ENCODE measurements at places on chromosomes 13 and 19. TPM values are rescaled to one million over a fixed set of nuclear protein-coding genes. Genes with fewer than 3 reads are reported as not detected.

GRCh38 chr13:43473437-43473836, 313.3 kb downstream of the ENOX1 start:
- H3K27ac ChIP-seq = no peak overlapping the region
- DNase-seq = peak; percentile 57
- H3K36me3 ChIP-seq = no peaks in the 10 kb centered on the region

GRCh38 chr19:33366127-33366526, 7.4 kb upstream of the CEBPG start:
- no peak for DNase-seq
- no peaks in the 10 kb centered on the region for H3K36me3 ChIP-seq
- H3K4me3 ChIP-seq = no peak overlapping the region
- H3K27ac ChIP-seq = no peak overlapping the region
- no peaks in the 10 kb centered on the region for H3K4me1 ChIP-seq
- peaks cover 13% of the 10 kb centered on the region for H3K27me3 ChIP-seq

The CYP2A6 gene
- polyA plus RNA-seq = not detected

DNA sequence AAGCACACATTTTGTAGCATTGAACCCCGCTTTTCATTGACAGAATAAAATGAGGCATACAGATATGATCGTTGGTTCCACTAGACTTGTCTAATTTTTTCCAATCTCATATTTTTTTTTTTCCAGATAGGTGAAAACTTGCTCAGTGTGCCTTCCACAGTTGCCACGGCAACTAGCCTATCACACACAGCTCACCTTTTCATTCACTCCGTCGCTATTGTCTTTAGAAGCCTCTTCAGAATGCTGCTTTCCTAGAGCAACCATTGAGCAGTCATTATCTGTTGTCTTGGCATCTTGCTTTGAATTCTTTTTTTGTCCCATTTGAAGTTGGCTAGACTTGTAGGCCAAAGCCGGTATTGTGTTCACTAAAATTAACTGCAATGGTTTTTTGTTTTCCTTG, 37.7 kb upstream of the ESD start:
- H3K4me1 ChIP-seq = no peaks in the 10 kb centered on the region
- H3K27me3 ChIP-seq = no peaks in the 10 kb centered on the region
- H3K36me3 ChIP-seq = no peaks in the 10 kb centered on the region
- no peak overlapping the region for H3K4me3 ChIP-seq
- DNase-seq = no peak

- H3K4me1 ChIP-seq = peaks cover 2% of the 10 kb centered on the region
- no peak overlapping the region for H3K4me3 ChIP-seq
- no peak for DNase-seq
- no peaks in the 10 kb centered on the region for H3K27me3 ChIP-seq
- no peak overlapping the region for H3K27ac ChIP-seq
- H3K36me3 ChIP-seq = peaks cover 22% of the 10 kb centered on the region
Observed at GRCh38 chr13:73879346-73880015, 254.7 kb downstream of the KLF12 start.

The TEX101 gene
- 0.07 TPM for polyA plus RNA-seq

GRCh38 chr19:16652854-16653253, 7.1 kb downstream of the SMIM7 start:
- no peaks in the 10 kb centered on the region for H3K4me1 ChIP-seq
- H3K36me3 ChIP-seq = peaks cover 50% of the 10 kb centered on the region
- no peak for DNase-seq
- H3K27ac ChIP-seq = no peak overlapping the region
- no peak overlapping the region for H3K4me3 ChIP-seq

The SYCN gene
- polyA plus RNA-seq = not detected

- H3K27ac ChIP-seq = peak overlapping the region; percentile 95
- H3K27me3 ChIP-seq = no peaks in the 10 kb centered on the region
- peaks cover 30% of the 10 kb centered on the region for H3K4me1 ChIP-seq
Observed at GRCh38 chr13:44305917-44306370, 67.7 kb upstream of the SERP2 start.

DNA sequence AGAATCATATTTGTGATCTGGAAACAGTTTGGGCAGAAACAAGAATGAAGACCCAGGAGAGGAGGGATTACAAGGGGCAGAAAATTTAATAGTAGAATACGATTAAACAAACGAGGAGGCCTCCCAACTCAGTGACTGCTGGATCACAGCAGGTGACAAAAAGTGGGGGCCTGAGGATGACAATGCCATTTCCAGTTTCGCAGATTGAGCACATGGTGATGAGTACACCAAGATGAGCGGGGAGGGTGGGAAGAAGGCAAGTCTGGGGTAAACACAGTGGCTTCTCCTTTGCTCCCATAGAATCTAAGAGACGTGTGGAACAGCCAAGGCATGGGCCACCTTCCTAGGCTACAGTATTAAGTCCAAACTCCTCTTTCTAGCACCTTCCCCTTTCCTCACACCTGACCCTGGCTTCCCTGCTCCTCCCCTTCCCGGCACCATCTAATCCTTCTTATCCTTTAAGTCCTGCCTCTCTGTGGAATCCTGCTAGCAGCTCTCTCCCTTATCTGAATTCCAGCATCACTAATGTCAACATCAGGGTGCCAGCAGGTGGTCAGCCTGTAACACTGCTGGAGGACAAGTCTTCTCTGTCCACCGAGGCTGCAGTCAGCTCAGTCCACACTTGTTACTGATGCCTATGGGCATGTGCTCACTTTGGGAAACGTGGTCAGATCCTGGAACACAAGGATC, 13.5 kb downstream of the ATP7B start:
- H3K4me1 ChIP-seq = no peaks in the 10 kb centered on the region
- H3K36me3 ChIP-seq = no peaks in the 10 kb centered on the region
- no peak for DNase-seq

The DPRX gene
- not detected for polyA plus RNA-seq

DNA sequence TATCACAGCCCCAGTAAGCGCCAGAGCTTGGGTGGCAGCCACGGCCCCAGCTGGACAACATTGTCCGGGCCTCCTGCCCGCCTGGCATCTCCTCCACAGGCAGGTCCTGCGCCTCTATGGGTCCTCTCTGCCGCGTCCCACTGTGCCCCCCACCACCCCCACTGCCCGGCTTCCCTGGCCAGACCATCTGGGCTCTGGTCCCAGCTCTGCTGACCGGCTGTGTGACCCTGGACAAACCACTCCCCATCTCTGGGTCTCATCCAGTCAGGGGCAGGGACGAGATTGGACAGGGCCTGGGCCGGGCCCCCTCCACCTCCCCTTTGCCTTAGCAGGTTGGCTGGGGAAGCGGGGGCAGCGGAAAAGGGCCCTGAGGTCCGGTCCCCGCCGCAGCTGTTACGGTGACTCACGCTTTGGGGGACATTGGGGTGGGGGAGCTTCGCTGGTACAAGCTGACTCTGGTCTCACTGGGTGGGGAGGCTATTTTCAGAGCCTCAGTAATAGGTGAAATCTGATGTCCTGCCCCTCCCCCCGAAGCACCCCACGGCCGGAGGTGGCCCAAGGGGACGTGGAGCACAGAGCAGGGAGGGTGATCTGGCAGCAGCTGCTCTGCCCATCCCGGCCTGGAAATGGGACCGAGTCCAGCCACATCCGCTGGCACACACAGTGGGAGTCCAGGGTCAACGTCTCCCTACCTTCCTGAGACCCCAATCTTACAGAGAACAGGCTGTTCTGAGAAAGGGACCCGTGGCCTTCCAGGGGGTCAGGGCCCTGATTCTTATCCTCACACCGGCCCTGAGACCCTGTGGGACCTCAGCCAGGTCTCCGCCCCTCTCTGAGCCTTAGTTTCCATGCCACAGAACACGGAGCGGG, 9.1 kb downstream of the NFIC start:
- peak; percentile 90 for DNase-seq
- no peaks in the 10 kb centered on the region for H3K27me3 ChIP-seq
- no peak overlapping the region for H3K4me3 ChIP-seq
- H3K36me3 ChIP-seq = no peaks in the 10 kb centered on the region

- no peak overlapping the region for H3K4me3 ChIP-seq
- H3K27ac ChIP-seq = no peak overlapping the region
- no peak for DNase-seq
- H3K4me1 ChIP-seq = no peaks in the 10 kb centered on the region
- H3K27me3 ChIP-seq = peaks cover 23% of the 10 kb centered on the region
Observed at GRCh38 chr19:35177377-35178274, 23.1 kb downstream of the FXYD5 start.

The NDUFB7 gene
- polyA plus RNA-seq = 465 TPM

- no peaks in the 10 kb centered on the region for H3K27me3 ChIP-seq
- no peaks in the 10 kb centered on the region for H3K4me1 ChIP-seq
- H3K36me3 ChIP-seq = no peaks in the 10 kb centered on the region
Observed at GRCh38 chr19:49744946-49745381, 18.1 kb downstream of the TSKS start.

The IGSF23 gene
- polyA plus RNA-seq = 0.10 TPM

DNA sequence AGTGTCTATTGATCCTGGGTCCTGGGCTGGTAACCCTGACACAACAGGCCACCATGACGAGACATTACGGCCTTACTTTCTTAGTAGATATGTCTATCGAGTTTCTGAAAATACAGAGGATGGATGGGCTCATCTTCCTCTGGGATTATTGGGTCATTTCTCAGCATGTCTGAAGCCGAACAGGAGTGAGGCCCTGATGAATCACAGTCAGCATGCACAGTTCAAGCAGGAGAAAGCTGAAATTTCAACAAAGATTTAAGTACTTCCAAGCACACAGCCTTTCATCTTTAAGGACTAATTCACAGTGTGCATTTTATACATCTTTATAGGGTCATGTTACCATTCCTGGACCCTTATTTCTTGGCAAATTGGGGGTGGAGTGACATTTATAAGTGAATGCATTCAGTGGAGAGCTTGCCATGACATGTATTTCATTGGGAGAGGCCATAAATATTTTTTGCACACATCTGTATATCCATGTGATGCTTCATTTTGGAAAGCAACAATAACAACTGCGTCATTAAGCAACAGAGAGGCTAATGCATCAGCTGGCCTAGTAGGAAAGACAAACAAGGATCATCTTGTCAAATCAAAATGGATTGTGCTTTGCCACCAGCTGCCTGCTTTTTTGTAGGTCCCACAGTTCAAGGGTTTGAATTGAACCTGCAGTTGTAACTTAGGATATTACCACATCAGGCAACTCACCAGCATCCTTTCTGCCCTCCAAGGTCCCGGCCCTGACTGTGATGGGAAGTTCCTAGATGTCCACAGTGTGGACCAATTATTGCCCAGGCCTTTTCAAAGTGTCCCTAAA, 143.5 kb downstream of the DNAJC15 start:
- no peak for DNase-seq
- H3K27me3 ChIP-seq = no peaks in the 10 kb centered on the region
- no peaks in the 10 kb centered on the region for H3K4me1 ChIP-seq
- no peak overlapping the region for H3K27ac ChIP-seq
- no peak overlapping the region for H3K4me3 ChIP-seq
- H3K36me3 ChIP-seq = no peaks in the 10 kb centered on the region

- H3K27ac ChIP-seq = no peak overlapping the region
- H3K4me1 ChIP-seq = no peaks in the 10 kb centered on the region
- H3K36me3 ChIP-seq = no peaks in the 10 kb centered on the region
- H3K27me3 ChIP-seq = no peaks in the 10 kb centered on the region
- H3K4me3 ChIP-seq = no peak overlapping the region
- DNase-seq = no peak
Observed at GRCh38 chr19:6352381-6353165, 8.8 kb upstream of the CLPP start.

The KCNK6 gene
- polyA plus RNA-seq = 0.29 TPM

DNA sequence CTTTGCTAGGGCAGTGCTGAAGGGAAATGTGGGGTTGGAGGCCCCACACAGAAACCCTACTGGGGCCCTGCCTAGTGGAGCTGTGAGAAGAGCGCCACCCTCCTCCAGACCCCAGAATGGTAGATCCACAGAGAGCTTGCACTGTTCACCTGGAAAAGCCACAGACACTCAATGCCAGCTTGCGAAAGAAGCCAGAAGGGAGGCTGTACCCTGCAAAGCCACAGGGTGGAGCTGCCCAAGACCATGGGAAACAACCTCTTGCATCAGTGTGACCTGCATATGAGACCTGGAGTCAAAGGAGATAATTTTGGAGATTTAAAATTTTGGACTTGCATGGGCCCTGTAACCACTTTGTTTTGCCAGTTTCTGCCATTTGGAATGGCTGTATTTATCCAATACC, 615.4 kb upstream of the MIR17HG start:
- no peaks in the 10 kb centered on the region for H3K36me3 ChIP-seq

- H3K4me1 ChIP-seq = peaks cover 16% of the 10 kb centered on the region
- peak; percentile 93 for DNase-seq
- H3K4me3 ChIP-seq = no peak overlapping the region
- no peaks in the 10 kb centered on the region for H3K27me3 ChIP-seq
Observed at GRCh38 chr13:112873851-112874750, 94.9 kb upstream of the MCF2L start.

DNA sequence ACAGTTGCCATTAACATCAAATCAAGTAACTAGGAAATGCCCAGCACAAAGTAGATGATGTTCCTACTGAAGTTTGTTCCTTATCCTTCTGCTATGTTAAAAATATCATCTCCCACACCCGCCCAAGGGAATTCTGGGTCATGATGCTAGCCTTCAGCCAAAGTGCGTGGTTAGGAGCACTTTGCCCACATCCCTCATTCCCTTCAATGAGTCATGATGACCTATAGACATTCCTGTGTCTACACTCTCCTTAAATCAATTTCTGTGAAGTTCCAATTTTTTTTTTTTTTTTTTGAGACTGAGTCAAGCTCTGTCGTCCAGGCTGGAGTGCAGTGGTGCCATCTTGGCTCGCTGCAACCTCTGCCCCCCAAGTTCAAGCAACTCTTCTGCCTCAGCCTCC, 17.0 kb downstream of the RXFP2 start:
- H3K27me3 ChIP-seq = no peaks in the 10 kb centered on the region
- H3K4me3 ChIP-seq = no peak overlapping the region
- peaks cover 14% of the 10 kb centered on the region for H3K4me1 ChIP-seq

- H3K27me3 ChIP-seq = no peaks in the 10 kb centered on the region
- H3K4me3 ChIP-seq = no peak overlapping the region
- H3K27ac ChIP-seq = no peak overlapping the region
- DNase-seq = no peak
- H3K4me1 ChIP-seq = no peaks in the 10 kb centered on the region
Observed at GRCh38 chr19:29936409-29936808, 5.6 kb upstream of the URI1 start.

The SPTBN4 gene
- polyA plus RNA-seq = 3.1 TPM

- H3K36me3 ChIP-seq = no peaks in the 10 kb centered on the region
- no peak for DNase-seq
- H3K27me3 ChIP-seq = no peaks in the 10 kb centered on the region
- H3K4me3 ChIP-seq = peak within 1 kb of the TSS; percentile 16
Observed at GRCh38 chr19:43780706-43781525, at the start of gene KCNN4. Gene KCNN4 (minus strand): TSS chr19:43780973. CDS start chr19:43780861, 112 bp downstream.

DNA sequence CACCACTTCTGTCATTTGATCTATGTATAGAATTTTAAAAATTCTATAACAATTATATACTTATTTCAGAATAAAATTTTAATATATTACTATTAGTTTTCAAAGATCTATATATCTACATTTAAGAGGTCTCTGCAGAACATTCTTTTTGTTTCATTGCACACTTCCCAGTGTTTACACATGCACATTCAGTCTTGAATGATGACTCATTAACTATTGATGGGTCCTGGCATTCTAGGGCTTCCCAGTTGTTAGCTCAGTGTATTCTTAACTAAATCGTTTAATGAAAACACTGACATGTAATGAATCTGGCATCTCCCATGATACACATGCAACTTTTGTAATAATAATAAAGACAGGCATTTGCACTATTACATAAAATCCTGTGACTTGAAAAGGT, 324.6 kb downstream of the KLF12 start:
- no peak overlapping the region for H3K27ac ChIP-seq
- H3K27me3 ChIP-seq = no peaks in the 10 kb centered on the region
- no peaks in the 10 kb centered on the region for H3K36me3 ChIP-seq
- peaks cover 5% of the 10 kb centered on the region for H3K4me1 ChIP-seq

The KIR3DL1 gene
- polyA plus RNA-seq = not detected
